ENCODE measurements at places on chromosomes 7 and 10. TPM values are rescaled to one million over a fixed set of nuclear protein-coding genes. Genes with fewer than 3 reads are reported as not detected.

MKX gene
- 0.80 TPM for total RNA-seq

DNA sequence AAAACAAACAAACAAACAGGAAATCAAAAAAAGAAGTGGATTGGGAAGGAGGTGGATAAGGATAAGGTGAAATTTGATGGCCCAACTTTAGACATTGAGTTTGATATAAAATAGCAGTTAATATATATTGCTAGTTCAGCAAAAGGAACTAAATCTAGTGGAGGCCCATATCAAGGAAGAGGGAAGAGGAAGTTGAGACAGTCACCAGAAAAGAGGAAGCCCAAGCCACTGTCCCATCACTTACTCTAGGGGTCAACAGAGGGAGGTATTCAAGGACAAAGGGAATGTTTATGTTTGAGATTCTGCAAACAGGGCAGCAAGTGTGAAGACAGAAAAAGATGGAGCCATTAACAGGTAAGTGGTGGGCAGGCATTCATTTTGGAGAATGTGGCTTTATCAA is 3.7 kb downstream of the LAMTOR4 start:
- no peak for DNase-seq
- H3K36me3 ChIP-seq: peaks cover 18% of the 10 kb centered on the region
- peak overlapping the region; percentile 82 for H3K27ac ChIP-seq
- peaks cover 10% of the 10 kb centered on the region for H3K27me3 ChIP-seq

DNA sequence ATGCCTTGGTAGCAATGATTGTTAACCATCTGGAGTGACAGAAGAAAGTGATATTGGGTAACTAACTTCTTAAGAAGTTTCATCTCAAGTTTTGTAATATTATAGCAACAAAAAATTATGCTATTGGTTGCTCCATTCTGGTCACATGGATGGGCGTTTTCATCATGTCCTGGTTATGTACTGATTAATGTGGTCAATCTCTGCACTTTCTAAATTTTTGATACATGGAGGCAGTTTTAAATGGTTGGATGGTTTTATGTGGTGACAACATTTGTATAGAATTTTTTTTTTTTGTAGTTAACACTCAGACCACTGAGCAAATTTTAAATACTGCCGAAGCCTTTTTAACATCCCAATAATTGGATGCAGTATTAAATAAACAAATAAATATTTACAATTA is 55.2 kb upstream of the CCAR1 start:
- no peaks in the 10 kb centered on the region for H3K4me1 ChIP-seq
- no peaks in the 10 kb centered on the region for H3K27me3 ChIP-seq
- no peak overlapping the region for H3K27ac ChIP-seq
- no peak overlapping the region for H3K4me3 ChIP-seq

DNA sequence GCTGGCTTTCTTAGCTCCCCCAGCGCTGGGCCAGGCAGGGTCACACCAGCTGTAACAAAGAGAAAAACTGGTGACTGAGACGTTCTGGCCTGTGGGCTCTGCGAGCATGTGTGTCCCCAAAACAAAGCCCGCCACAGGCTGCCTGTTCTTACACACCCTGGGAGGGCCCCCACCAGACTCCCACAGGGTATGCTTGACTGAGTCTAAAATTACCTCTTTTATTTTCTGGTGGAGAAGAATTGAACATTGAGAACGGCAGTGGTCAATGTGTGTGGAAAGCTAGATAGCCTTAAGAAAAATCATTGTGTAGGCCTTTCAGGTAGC is 808 bp downstream of the C10orf71 start:
- H3K4me3 ChIP-seq: no peak overlapping the region
- no peak for DNase-seq
- H3K36me3 ChIP-seq: no peaks in the 10 kb centered on the region
- no peak overlapping the region for H3K27ac ChIP-seq

DNA sequence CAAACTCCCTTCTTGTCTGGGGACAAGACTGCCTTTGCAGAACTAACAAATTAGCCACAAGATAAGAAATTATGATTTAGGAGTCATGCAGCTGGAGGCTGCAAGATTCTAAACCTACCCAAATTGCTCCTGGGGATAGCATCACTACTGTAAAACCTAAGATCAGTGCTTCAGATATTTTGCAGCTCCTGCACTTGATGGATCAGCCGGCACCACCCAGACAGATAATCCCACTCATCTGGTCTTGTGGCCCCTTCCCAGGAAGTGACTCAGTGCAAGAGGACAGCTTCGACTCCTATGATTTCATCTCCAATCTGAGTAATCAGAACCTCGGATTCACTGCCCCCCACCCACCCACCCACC is 181.9 kb downstream of the AKR1D1 start:
- DNase-seq: no peak
- peak overlapping the region; percentile 77 for H3K27ac ChIP-seq
- H3K4me3 ChIP-seq: no peak overlapping the region
- no peaks in the 10 kb centered on the region for H3K4me1 ChIP-seq

DNA sequence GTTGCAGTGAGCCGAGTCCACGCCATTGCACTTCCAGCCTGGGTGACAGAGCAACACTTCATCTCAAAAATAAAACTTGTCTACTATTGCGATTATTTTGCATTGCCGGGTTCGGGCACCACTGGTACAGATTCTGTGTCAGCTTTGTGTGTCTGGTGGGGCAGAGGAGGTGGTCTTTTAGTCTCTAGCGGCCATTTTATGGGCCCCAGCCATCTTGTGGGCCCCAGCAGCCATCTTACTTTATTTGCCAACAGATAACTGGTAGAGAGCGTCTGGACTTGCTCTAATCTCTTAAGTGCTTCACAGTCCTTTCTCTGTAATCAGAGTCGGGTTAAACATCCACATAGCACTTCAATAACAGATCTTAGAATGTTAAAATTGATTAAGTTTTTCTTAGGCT is 4.9 kb downstream of the BUD23 start:
- H3K4me1 ChIP-seq: peaks cover 13% of the 10 kb centered on the region
- no peak overlapping the region for H3K27ac ChIP-seq
- peak overlapping the region; percentile 20 for H3K4me3 ChIP-seq
- peaks cover 28% of the 10 kb centered on the region for H3K36me3 ChIP-seq
- H3K27me3 ChIP-seq: peaks cover 2% of the 10 kb centered on the region
- no peak for DNase-seq

- H3K4me3 ChIP-seq: peak overlapping the region; percentile 98
- H3K4me1 ChIP-seq: peaks cover 24% of the 10 kb centered on the region
- H3K36me3 ChIP-seq: peaks cover 4% of the 10 kb centered on the region
- H3K27me3 ChIP-seq: peaks cover 10% of the 10 kb centered on the region
Measured at GRCh38 chr7:7183838-7184463, 1.6 kb downstream of the C1GALT1 start.

DNA sequence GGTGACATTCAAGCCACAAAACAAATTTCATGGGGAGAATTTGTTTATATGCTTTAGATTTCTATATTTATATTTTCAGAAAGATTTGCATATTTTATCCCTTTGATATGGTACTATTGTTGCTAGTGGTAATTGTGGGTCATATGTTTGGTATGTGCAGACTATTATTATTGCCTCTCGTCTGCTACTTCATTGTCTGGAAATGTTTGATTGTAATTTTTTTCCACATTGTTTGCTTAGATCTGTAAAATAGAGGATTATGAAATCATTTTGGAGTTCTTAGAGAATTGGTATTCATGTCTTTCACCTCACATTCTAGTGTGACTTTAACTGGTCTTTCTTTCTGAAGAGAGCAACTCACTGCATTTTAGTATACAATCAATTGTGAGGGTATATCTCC is 44.7 kb downstream of the MYO3A start:
- no peak overlapping the region for H3K27ac ChIP-seq
- H3K27me3 ChIP-seq: no peaks in the 10 kb centered on the region
- no peak overlapping the region for H3K4me3 ChIP-seq
- DNase-seq: no peak
- peaks cover 29% of the 10 kb centered on the region for H3K36me3 ChIP-seq

PDE6C gene
- total RNA-seq: not detected

DNA sequence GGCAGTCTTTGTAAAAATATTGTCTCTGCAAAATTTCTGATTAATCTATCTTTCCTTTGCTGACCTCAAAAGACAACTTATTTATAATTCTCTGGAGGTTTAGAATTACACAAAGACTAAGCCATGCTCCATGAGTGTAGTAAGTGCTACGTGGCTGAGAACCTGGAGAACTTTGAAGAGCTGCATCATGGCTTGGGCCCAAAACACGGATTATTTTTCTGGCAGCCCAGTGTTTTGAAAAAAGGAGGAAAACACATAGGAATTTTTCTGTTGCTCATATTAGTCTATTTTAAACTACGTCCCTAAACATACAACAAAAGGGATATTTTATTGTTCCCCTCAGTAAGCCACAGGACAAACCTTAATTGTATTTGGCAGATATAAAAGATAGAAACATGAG is 360.7 kb upstream of the MYO3A start:
- H3K4me1 ChIP-seq: no peaks in the 10 kb centered on the region
- no peak for DNase-seq
- no peaks in the 10 kb centered on the region for H3K27me3 ChIP-seq
- H3K27ac ChIP-seq: no peak overlapping the region
- H3K4me3 ChIP-seq: no peak overlapping the region
- H3K36me3 ChIP-seq: no peaks in the 10 kb centered on the region

PRKCQ gene
- total RNA-seq: 24.0 TPM

AUTS2 gene
- 103 TPM for total RNA-seq

DNA sequence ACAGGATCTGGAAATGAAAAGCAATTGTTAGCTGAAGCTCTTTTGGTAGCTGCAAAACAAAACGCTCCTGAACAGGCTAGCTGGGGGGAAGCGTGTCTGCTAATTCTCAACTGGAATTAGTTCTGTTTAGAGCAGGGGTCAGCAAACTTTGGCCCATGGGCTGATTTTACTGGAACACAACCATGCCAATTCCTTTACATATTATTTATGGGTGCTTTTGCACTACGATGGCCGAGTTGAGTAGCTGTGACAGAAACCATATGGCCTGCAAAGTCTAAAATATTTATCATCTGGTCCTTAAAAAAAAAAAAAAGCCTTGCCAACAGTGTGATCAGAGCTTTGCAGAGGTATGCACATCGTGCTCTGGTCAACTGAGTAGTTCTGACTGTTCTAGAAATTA is 108.4 kb upstream of the PDLIM1 start:
- H3K4me1 ChIP-seq: peaks cover 12% of the 10 kb centered on the region
- no peak overlapping the region for H3K27ac ChIP-seq
- no peak overlapping the region for H3K4me3 ChIP-seq
- DNase-seq: no peak
- H3K36me3 ChIP-seq: peaks cover 72% of the 10 kb centered on the region
- peaks cover 5% of the 10 kb centered on the region for H3K27me3 ChIP-seq

FAM25G gene
- not detected for total RNA-seq

ZNF467 gene
- total RNA-seq: 64.2 TPM

DNA sequence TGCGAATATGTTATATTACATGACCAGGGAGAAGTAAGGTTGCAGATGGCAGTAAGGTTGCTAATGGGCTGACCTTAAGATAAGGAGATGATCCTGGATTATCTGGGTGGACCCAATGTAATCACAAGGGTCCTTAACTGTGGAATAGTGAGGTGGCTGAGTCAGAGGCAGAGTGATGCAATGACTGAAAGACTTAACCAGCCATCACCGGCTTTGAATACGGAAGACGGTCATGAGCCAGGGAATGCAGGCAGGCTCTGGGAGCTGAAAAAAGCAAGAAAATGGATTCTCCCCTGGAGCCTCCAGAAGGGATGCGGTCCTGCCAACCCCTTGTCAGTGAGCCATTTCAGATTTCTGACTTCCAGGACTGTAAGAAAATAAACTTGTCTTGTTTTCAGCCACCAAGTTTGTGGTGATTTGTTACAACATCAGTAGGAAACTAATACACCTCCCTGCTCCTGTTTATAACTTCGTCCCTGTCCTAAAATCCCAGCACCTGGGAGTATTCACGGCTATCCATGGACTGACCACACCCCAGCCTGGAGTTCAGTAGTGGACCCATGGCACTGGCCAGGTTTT is 4.6 kb upstream of the C10orf95 start:
- no peak overlapping the region for H3K4me3 ChIP-seq
- H3K36me3 ChIP-seq: peaks cover 4% of the 10 kb centered on the region
- DNase-seq: no peak
- H3K27me3 ChIP-seq: peaks cover 5% of the 10 kb centered on the region
- H3K4me1 ChIP-seq: peaks cover 6% of the 10 kb centered on the region

DNA sequence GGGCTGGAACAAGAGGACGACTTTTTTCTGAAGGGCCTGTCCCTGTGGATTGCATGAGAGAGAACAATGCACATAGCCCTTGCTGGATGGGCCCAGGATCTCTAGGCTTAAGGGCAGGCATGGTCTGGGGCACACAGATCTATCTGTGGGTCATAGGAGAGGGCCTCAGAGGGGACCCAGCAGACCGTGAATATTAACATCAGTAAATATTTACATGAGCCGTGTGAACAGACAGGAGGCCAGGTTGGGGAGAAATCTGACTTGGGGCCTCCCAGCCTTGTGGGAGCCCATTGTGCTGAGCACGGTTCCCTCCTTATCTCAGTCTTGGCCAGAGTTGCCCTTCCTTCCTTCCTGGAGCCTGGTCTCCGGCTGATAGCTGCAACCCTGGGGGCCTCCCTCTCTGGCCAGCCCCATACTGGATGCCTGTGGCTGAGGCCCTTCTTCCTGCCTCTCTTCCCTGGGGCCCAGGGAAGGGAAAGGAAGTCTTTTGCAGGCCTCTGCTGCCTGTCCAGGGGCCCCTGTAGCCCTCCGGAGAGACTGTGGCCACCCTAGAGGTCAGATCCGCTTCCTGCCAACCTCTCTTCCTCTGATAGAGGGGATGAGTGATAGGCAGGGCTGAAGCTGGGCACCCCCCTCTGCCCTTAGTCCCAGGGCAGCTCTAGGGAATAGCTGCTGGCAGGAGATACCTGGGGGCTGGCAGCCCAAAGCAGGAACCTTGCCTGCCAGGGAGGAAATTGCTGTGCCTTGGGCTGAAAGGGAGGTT is 44.5 kb upstream of the TRIM8 start:
- peak; percentile 90 for DNase-seq
- peak overlapping the region; percentile 85 for H3K4me3 ChIP-seq
- peak overlapping the region; percentile 100 for H3K27ac ChIP-seq
- H3K27me3 ChIP-seq: peaks cover 18% of the 10 kb centered on the region
- peaks cover 80% of the 10 kb centered on the region for H3K4me1 ChIP-seq

DNA sequence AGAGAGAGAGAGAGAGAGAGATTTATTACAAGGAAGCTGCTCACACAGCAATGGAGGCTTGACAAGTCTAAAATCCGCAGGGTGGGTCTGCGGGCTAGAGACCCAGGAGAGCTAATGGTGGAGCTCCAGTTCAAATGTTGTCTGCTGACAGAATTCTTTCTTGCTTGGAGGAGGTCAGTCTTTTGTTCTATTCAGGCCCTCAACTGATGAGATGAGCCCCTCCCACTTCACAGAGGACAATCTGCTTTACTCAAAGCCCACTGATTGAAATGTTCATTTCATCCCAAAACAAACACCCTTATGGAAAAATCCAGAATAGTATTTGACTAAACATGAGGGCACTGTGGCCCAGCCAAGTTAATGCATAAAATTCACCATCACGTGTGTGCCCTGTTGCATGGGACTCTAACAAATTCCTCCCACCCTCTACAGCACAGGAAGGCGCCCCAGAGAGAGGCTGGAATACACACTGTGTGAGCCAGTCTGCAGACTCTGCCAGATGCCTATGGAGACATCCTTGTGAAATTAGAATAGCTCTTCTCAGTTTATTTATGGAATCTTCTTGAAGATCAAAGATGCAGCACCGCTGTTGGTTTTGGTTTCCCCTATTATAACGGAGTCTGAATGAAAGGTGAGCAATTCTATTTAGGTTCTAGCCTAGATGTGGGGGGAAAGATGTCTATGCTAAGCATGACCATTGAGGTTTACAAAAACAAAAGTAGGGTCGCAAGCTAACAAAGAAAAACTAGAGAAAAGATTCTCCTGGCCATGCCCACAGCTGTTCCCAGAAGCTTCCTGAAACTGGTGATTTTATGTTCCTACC is 123.0 kb upstream of the SFMBT2 start:
- peaks cover 4% of the 10 kb centered on the region for H3K36me3 ChIP-seq
- peaks cover under 1% of the 10 kb centered on the region for H3K4me1 ChIP-seq
- no peak for DNase-seq
- no peaks in the 10 kb centered on the region for H3K27me3 ChIP-seq

GRCh38 chr7:55275291-55276200 is 89.6 kb upstream of the LANCL2 start:
- peaks cover 7% of the 10 kb centered on the region for H3K27me3 ChIP-seq
- H3K36me3 ChIP-seq: peaks cover 4% of the 10 kb centered on the region
- no peak overlapping the region for H3K4me3 ChIP-seq
- H3K4me1 ChIP-seq: no peaks in the 10 kb centered on the region
- no peak overlapping the region for H3K27ac ChIP-seq
